T-helper 1 cell (primary cell): ENCODE measurements at places on chromosomes 16 and 17.

GRCh38 chr16:15932939-15933338 is 16.5 kb upstream of the ABCC1 start:
- DNase-seq = no peak

DNA sequence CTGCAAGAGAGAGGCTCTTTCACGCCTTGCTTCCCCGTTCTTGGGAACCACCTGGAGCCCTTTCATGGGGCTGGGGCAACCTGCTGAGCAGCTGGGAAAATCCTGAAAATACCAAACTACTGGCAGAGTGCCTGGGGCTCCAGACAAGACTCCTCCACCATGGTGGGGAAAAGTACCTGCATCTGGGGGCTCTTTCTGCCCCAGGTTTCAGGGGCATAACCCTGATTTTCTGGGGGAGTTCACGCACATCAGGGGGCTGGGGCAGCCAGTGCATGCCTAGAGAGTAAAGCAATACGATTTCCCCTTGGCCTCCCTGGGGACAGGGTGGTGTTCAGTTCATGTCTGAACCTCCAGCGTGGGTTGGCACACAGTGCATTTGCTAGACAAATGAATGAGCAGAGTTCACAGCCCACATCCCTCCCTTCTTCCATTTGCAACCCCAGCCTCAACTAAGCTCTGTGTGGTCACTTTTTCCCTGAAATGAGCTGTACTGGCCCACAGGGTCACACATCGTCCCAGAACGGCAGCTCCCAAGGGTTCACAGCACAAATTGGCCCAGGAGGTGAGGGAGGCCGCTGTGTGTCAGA is 5.2 kb upstream of the CDC42EP4 start:
- no peak for DNase-seq

GRCh38 chr17:63634163-63634562 is 11.9 kb downstream of the MAP3K3 start:
- no peak for DNase-seq

DNA sequence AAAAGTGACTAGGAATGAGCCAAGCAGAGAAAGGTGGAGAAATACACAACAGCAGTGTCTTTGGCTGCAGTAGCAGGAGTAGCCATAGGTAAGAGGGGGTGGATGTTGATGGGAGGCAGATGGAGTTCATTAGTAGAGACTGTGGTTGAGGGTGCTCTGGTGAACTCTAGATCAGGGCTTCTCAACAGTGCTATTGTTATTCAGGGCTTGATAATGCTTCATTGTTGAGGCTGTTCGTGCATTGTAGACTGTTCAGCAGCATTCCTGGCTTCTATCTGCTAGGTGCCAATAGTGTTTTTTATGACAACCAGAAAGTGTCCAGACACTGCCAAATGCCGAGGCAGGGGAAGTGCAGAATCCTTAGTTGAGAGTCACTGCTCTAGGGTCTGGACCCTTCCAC is 3.6 kb downstream of the ALKBH5 start:
- DNase-seq = no peak

DNA sequence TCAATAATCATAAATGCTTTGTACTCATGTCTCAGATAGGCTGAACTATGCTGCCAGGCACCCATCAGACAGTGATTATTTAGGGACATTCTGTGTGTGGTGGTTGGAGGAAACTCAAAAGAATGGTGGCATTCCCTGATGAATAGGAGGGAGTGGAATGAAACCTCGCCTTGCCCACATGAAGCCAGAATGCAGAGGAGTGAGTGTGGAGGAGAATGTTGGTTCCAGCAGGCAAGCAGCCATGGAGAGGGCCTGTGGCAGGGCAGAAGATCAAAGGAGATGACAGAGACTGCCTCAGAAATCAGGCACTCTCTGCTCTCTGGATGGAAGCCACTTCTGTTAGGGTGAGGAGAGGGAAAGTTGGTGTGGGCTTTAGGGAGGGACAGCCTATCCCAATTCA is 22.5 kb downstream of the KCTD19 start:
- no peak for DNase-seq

DNA sequence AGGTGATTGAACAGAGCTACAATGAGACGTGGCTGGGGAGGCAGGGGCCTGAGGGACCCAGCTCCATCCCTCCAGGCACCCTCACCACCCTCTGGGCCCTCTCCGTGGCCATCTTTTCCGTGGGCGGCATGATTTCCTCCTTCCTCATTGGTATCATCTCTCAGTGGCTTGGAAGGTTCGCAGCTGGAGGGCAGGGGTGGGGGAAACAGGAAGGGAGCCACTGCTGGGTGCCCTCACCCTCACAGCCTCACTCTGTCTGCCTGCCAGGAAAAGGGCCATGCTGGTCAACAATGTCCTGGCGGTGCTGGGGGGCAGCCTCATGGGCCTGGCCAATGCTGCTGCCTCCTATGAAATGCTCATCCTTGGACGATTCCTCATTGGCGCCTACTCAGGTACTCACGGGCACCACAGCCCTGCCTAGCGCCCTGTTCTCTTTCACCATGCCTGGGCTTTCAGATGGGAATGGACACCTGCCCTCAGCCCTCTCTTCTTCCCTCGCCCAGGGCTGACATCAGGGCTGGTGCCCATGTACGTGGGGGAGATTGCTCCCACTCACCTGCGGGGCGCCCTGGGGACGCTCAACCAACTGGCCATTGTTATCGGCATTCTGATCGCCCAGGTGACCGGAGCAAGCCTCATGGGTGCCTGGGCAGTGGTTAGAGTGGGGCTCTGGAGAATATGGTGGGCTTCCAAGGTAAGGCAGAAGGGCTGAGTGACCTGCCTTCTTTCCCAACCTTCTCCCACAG is 2.1 kb downstream of the SLC2A4 start:
- no peak for DNase-seq

DNA sequence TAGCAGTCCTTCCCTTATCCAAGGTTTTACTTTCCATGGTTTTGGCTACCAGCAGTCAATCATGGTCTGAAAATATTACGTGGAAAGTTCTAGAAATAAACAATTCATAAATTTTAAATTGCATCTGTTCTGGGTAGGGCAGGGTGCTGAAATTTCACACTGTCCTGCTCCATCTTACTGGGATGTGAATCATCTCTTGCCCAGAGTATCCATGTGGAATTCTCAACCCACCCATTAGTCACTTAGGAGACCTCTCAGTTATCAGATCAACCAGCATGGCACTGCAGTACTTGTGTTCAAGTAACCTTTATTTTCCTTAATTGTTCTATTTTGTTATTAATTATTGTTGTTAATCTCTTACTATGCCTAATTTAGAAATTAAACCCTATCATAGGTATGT is 202.8 kb upstream of the CPHXL start:
- no peak for DNase-seq

DNA sequence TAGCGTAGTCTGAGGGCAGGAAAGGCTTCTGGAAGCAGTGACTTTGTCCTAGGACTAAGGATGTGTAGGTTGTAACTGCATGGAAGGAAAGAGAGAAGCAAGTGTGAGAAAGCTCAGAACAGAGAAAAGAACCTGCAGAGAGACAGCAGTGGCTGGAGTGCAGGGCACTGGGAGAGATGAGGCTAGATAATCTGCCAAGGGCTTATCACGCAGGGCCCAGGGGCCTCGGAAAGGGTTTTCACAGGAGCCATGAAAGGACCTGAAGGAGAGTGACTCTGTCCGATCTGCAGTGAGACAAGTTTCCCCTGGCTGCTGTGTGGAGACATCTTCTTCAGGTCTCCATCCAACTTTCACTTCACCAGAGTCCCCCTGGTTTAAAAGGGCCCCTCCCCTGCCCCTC is 7.1 kb upstream of the SRCAP start:
- no peak for DNase-seq

DNA sequence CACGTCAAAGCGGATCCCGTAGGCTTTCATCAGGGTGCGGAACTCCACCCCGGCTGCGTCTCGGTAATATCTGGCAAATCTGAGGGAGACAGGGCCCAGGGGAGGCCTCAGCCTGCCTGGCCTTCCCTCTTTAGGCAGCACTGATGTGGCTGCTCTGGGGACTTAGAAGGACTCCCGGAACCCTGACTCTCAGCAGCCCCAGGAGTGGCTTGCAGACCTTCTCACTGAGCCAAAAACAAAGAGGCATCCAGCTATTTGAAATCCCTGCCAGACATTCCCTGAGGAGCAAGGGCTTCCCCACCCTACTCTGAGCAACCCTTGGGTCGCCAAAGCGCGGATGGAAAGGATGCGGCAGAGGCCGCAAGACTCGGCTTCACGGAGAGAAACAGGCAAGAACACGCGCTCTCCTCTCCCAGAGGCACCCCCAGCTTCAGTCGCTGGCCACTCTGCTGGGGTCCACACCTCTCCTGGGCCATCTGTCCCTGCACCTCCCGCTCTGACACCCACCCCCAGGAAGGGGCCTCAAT is 7.9 kb downstream of the P2RX5 start:
- DNase-seq = no peak

DNA sequence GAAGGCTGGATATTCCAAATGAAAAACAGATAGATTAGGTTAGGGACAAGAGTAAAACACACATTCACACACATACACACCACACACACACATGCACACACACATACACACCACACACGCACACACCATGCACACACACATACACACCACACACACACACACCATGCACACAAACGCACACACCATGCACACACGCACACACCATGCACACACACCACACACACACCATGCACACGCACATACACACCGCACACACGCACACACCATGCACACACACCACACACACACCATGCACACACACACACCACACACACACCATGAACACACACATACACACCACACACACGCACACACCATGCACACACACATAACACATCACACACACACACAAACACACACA is 203.7 kb upstream of the ZFHX3 start:
- no peak for DNase-seq

- DNase-seq = peak; percentile 34
Measured at GRCh38 chr17:76678330-76678729, 32.4 kb downstream of the MXRA7 start.

- no peak for DNase-seq
Measured at GRCh38 chr16:8798535-8799157, 1.0 kb downstream of the PMM2 start.

DNA sequence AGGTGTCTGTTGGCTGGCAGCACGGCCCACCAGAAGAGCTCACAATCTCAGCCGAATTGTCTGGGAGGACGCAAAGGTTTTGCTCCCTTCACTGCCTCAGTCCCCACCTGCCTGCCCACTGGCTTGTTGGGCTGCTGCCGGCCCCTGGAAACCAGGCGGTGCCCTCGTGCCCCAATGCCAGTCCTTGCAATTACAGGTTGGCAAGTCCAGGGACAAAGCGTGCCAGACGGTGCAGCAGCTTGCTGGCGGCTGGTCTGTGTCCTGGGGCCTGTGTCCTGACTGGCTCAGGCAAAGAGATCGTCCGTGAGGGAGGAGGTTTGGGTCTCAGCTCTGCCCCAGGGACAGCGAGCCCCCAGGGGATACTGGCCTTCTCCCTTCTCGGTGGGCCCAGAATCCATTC is 24.6 kb upstream of the SPNS2 start:
- DNase-seq = no peak

- DNase-seq = no peak
Measured at GRCh38 chr16:73735018-73735417, 561.6 kb upstream of the PSMD7 start.

GRCh38 chr17:74815550-74816370 is 39.6 kb upstream of the NAT9 start:
- DNase-seq = no peak

DNA sequence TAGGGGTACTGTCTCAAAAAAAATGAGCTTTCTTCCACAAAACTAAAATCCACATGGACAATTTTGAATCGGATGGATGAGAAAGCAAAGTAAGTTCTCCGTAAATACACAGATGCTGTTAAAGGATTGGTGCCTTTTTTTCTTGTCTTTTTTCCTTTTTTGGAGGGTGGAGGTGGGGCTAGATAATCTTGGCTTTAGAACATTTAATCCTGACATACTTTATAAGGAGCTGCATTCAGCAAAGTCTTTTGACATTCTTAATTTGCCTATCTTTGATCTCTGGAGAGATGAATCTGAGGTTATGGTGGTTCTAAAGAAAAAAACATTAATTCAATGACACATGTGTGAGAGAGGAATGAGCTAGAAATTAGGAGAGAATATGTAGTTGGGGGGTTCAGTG is 312.3 kb upstream of the KCNJ16 start:
- DNase-seq = no peak

- DNase-seq = no peak
Measured at GRCh38 chr16:50684823-50685461, 3.8 kb upstream of the SNX20 start.

GRCh38 chr17:46027048-46027975 is 28.3 kb downstream of the STH start:
- DNase-seq = no peak
